ENCODE measurements at places on chromosomes 5 and 9. TPM values are rescaled to one million over a fixed set of nuclear protein-coding genes. Genes with fewer than 3 reads are reported as not detected.

IFNA21 gene
- total RNA-seq, result not detected

ZFP2 gene
- 2.0 TPM for total RNA-seq

PTGES gene
- total RNA-seq, result 2.5 TPM

ANKRD55 gene
- not detected for total RNA-seq

MAN1B1 gene
- total RNA-seq, result 44.9 TPM

SPATA6L gene
- 1.8 TPM for total RNA-seq

MRPL36 gene
- 52.8 TPM for total RNA-seq

Data from WTC11 (cell line).